H1 (cell line): ENCODE measurements at places on chromosomes 11 and 22.

DNA sequence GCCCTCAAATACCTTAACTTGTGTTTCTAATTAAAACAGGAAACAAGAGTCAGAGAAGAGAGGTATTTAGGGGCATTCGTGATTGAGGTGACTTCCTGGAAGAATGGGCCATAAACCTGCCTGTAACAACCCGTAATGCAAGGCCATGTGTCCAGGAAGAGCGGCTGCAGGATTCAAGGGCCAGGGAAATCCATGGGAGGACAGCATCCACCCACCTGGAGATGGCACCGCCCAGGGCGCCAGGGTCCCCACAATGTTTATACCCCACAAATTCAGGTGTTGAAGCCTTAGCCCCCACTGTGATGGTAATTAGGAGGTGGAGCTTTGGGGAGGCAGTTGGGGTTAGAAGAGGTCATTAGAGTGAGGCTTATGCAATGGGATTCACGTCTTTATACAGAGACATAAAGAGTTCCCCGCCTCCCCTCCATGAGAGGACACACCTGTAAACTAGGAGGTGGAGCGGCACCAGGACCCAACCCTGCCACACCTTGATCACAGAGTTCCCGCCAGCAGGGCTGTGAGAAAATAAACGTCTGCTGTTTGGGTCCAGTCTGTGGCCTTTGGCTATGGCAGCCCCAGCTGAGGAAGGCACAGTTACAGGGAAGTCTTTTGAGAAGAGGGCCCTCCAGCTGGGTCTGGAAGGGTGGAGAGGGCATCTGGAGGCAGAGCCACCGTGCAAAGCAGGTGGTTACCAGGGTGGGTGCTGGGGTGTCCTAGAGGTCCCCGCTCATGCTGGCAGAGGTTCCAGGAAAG is 1394.3 kb downstream of the TBC1D22A start:
- no peak for DNase-seq

DNA sequence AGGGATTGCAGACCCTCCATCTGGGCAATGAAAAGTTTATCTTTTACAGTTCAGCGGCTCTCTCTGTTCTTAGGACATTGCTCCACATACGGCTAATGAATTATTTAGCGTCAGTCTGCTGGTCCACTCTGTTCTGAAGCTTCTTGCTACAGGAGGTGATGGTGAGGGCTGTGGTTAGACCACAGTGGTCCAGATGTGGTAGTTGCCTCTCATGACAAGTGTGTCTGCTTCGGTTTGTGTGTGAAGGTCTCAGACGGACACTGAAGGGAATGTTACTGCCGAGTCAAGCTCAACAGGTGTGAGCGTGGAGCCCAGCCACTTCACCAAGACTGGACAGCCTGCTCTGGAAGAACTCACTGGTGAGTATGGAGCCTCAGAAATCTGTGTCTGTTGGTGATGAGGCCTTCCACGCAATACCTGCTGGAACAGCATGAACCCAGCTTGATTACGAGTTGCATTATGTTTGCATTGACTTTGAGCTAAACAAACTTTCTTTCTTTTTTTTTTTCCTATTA is 220.8 kb downstream of the DBX1 start:
- DNase-seq: no peak

DNA sequence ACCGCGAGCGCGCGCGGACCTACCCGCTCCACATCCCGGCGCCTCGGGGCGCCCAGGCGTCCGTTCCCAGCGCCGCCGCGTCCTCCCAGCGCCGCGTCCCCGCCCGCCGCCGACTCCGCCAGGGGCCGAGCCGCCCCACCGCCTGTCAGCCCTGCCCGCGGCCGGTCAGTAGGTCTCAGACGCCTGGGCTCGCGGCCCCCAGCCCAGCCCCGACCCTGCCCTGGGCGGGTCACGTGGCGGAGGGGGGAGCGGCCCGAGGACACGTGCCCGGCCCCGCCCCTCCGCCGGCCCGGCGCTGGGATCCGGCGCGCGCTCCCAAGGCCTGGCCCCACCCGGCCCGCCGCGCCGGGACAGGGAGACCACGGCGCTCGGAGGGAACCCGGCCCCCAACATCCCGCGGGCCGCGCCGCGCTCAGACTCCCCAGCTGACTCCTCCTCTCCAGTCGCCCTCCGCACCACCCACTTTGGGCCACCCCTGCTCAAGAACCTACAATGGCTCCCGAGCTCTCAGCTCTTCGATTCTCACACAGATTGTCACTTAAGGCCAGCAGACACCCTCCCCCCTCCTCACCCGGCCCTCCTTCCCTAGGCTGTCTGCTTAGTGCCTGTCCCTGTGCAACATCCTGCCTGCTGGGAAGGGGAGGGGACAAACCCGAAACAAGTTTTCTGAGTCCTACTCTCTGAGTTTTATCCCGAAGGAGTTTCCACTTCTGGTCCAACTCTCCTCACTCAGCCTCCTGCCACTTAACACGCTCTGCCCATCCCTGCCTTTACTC is at the start of gene RAB3IL1:
RAB3IL1 (minus strand) TSS at position 233 of the 776 bp plus-strand sequence; CDS start at position 34, 199 bp downstream.
- DNase-seq: no peak

GRCh38 chr11:86745571-86745970 is 54.8 kb upstream of the PRSS23 start:
- no peak for DNase-seq

- DNase-seq: no peak
Observed at GRCh38 chr11:72007089-72007476, 8.4 kb downstream of the IL18BP start.

- no peak for DNase-seq
Observed at GRCh38 chr22:17792854-17793434, 18.7 kb upstream of the BID start.

GRCh38 chr11:12662101-12662689 is 12.0 kb upstream of the TEAD1 start:
- no peak for DNase-seq
